ENCODE measurements at places on chromosomes 4 and X.

GRCh38 chr4:183403486-183403885 is 41.0 kb upstream of the CDKN2AIP start:
- DNase-seq, result no peak

- no peak for DNase-seq
Observed at GRCh38 chrX:19137067-19137466, 14.8 kb upstream of the ADGRG2 start.

GRCh38 chr4:175369087-175369486 is 443.0 kb downstream of the GPM6A start:
- no peak for DNase-seq

DNA sequence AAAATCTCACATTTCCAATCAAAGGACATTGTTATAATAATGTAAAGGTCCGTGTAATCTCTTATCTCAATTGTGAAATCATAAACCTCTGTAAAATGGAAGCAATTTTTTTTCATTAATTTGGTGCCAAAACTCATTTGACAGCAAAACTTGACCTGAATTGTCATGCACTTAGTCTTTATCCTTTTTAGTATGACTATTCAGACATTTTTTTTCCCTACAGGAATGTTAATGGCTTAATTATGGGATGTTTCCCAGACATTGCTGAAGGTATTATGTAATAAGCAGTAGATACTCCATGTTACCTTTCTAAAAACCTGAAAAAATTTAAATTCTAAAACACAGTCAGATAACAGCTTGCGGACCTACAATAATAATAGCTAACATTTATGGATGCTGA is 228.9 kb downstream of the LHFPL1 start:
- no peak for DNase-seq

GRCh38 chr4:13313856-13314255 is 170.3 kb downstream of the RAB28 start:
- DNase-seq, result no peak

- DNase-seq, result peak; percentile 48
Observed at GRCh38 chrX:57453901-57454300, 137.9 kb upstream of the ZXDB start.

DNA sequence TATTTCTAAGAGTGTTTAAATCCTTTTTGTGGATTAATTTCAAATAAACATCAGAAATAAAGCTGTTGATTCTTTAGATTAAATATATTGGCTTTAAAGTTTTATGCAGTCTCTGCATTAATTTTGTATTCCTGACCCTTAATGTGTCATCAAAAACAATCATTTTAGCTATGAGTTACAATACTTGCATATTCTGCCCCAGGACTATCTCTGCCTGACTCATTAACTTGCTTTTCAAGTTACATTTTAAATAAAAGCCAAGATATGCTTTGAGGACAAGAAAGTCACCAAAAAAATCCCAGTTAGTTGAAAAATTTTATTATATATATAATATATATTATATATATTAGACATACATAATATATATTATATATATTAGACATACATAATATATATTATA is 208.7 kb downstream of the ADGRL3 start:
- no peak for DNase-seq

DNA sequence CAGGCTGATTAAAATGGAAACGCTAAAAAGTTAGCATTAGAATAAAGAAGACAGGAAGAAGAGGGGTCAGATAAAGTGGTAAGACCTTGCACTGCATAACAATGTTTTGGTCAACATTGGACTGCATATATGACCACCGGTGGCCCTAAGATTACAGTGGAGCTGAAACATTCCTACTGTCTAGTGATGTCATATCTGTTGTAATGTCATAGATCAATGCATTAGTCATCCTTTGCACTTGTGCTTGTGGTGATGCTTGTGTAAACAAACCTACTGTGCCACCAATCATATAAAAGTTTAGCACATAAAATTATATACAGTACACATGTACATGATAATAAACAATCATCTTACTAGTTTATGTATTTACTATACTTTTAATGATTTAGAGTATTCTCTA is 73.0 kb downstream of the TMEM165 start:
- no peak for DNase-seq

All from NCI-H82 (cell line).